ENCODE measurements at places on chromosomes 5 and 9.

GRCh38 chr5:172322028-172322965, 38.7 kb upstream of the UBTD2 start:
- DNase-seq = peak; percentile 77

- DNase-seq = no peak
These were observed 39.4 kb downstream of the MED27 start for GRCh38 chr9:132040246-132040645.

GRCh38 chr9:79264041-79264440, 307.7 kb upstream of the TLE4 start:
- no peak for DNase-seq

DNA sequence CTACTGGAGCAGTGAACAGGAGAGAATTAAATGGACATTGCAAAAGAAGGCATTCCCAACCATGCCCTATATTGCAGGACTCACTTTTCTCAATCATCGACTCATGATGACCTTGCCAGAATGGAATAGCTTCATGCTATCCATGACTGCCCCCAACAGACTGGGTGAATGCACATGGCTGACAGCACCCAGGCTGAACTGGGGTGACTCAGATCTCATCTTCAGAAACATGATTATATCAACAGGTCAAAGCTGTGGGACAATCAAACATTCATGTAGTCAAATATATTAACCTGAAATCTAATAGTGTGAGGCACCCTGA, 34.7 kb upstream of the MIER3 start:
- DNase-seq = no peak

- no peak for DNase-seq
These were observed 500.7 kb downstream of the SPATA31D1 start for GRCh38 chr9:82489201-82489821.

DNA sequence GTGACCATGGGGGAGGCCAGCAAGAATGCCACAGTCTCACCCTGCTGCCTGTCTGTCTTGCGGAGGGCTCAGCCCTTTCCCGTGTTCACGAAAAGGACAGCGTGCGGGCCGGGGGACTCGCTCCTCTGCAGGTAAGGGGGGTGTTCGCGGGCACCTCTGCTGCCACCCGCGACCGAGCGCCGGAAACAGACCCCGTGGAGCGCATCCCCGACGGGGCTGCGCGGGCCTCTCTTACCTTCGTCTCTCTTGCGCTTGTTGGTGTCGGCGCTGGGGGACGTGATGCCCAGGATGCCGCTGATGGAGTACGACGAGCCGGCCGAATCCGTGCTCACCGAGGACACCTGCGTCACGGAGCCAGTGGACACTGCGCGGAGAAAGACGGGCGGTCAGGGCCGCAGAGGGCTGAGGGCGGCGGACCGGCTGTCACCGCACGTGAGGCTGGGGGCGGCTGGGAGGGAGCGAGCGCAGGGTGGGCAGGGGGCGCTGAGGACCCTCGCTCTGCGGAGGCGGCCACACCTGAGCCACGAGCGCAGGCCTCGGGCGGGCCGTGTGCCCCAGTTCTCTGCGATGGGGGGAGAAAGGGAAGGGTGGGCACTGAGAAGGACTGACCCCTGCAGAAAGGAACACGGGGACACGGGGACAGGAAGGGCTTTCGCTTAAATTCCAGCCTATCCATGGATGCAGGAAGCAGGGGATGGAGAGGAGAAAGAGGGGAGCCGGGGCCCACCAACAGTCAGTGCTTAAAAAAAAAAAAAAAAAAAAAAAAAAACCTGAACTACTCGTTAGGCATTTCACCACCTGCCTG, 31.5 kb downstream of the PAX5 start:
- DNase-seq = no peak

GRCh38 chr5:157680239-157680638, 8.9 kb downstream of the C5orf52 start:
- DNase-seq = no peak

- DNase-seq = peak; percentile 19
These were observed 160.2 kb downstream of the SSBP2 start for GRCh38 chr5:81590498-81591384.

GRCh38 chr9:27059412-27059811, 49.6 kb upstream of the TEK start:
- DNase-seq = no peak

DNA sequence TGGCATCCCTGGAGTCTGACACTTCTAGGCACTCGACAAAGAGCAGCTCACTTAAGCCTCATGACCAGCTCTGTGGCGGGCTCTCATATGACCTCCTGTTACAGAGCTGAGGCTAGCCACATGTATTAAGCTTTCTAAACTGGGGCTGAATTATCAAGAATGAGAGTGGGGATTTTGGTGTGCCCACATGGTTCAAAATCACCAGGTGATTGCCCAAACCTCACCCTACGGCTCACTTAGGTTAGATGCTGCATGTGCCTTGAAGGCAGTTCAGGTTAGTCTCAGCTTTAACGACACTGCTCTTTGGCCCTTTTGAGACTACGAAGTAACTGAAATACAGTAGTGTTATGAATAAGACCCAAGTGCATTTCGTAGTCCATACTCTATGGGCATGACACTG, 39.4 kb upstream of the SMIM32 start:
- no peak for DNase-seq

- no peak for DNase-seq
These were observed 107.4 kb downstream of the ZNF462 start for GRCh38 chr9:106970219-106970975.

DNA sequence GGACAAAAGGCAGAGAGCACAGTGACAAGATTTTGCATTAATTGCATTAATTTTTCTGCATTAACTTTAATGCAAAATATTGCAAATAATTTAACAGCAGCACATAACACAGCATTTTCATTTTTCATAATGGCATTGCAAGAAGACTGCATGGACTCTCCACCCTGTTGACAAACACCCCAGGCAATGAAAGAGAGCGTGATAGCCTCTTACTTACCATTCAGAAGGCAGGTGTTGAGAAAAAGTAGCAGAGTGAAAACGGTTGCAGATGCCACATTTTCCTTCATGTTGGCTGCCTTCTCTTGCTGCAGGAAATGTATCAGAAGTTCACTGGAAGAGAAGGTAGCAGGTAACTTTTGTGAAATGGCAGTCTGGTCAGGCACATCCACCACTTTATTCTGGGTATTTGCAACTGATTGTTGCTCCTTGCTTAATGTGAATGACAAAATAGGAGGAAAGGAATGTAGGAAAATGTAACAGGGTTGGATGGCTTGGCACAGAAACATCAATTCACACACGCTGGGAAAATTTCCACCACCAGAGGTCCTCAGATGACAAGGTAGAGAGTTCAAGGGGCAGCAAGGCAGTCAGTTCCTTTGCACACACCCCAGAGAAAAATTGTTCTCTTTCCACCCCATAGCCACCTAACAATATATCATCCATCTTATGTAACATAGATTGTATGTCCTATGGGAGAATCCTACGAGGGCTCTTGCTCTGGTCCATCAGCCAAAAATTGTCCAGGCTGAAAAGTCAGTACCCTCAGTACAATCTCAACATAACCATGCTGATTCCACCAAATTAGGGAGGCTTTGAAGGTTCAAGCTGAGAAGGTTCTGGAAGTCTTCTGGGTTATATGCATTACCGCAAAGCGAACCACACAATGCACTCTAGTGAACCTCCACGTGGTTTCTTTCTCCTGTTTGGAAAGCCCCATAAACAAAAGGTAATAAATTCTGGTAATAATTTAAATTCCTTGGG, 41.9 kb upstream of the AGXT2 start:
- peak; percentile 2 for DNase-seq

DNA sequence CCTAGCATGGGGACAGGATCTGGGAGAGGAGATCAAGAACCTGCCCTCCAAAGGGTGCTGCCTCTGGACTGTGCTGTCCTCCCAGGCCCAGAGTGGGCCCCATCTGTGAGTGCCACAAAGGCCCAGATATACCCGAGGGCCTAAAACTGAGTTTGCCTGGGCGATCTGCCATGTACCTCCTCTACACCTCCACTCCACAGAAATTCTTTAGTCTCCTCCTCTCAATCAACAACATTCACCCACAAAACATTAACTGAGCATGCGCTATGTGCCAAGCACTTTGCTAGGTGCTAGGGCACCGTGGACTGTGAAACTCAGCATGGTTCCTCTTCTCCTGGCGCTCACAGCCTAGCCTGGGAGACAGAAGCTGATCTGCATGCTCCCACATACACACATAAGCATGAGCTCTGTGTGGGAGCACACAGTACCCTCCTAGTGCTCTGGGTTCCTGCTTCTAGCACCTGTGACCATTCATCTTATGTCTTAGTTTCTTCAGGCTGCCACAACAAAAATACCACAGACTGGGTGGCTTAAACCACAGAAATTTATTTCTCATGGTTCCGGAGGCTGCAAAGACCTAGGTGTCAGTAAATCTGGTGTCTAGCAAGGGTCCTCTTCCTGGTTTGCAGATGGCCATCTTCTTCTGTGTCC, 82.0 kb upstream of the FSTL4 start:
- no peak for DNase-seq

- DNase-seq = no peak
These were observed 20.8 kb downstream of the B4GALT1 start for GRCh38 chr9:33146298-33146697.

DNA sequence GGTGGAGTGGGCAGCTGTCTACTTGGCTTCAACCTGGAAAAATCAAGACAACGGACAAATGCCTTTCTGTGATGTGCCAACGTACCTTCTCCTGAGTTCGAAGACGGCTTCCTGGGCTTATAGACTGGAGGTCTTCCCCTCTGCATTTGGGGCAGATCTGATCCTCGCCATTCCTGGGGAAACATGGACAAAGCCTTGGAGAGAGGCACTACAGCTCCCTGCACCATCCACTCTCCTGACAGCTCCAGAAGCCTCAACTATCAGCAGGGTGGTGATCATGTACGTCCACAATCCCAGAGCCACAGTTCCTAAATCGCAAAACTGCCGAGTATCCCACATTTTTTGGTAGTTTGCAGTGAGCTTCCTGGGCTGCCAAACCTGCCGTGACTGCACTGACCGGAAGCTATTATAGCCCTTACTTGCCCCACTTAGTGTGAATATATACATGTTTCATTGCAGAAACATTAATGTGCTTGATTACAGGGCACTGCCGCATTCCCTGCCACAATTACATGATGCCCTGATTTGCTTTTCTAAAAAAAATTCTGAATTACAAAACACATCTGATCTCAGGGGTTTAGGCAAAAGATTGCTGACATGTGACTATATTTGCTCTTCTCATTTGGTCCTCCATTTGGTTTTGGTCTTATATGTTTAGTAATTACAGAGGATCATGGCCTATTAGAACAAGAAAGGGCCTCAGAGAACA, 2.8 kb downstream of the TRAF1 start:
- no peak for DNase-seq

DNA sequence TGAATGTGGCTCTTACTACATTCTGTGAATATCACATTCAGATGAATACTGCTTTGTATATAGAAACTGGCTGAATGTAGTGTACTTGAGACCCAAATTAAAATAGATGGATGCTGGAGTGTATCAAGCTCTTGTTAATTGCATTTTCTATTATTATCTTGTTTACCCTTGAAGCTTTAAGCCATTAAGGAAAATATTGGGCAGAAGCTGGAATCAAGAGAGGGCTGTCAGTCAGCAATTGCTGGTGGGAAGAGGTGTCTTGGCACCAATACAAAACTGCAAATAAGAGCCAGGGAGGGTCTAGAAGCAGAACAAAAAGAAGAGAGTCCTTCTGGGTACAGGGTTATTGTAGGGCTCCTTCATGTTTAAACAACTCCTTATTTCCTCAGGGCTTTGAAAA, 38.8 kb downstream of the MUSK start:
- peak; percentile 61 for DNase-seq

DNA sequence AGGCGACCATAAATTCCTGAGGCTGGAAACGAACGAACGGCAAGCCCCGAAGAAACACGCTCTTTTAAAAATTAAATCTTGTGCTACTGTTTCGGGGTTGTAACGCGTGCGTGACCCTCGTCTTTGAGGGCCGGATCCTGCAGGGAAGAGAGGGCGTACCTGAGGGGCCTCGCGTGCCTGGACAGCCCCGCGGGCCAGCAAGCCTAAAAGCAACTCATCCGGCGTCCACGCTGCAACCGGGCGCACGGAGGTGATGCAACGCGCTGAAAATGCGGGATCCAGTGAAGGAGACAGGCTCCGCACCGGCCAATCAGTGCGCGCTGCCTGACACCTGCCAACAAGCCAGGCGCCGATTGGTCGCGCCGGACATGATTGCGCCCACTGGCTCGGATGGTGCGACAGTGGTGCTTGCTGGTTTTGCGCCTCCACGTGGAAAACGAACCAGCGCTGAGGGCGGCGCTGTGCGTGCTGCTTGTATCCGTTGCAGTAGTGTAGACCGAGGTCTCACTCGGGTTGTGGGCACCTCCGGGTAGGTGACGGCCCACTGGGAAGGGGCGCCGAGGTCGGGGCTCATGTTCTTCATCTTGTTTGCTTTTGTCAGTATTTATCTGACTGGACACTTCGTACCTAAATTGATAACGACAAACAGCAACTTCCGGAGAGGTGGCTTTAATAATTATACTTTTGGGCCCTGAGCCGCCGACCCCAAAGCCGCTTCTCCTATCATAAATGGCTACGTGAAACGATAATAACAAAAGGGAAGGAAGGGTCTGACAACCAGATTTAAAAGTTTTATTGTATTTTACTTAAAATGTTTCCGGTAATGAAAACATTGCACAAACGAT, at the start of gene IARS1:
Gene IARS1, minus strand, starts transcription at position 246 of the 845 bp plus-strand sequence. CDS start 4,278 bp downstream, outside the sequence.
- peak; percentile 97 for DNase-seq

GRCh38 chr5:127697894-127698600, 5.1 kb upstream of the CCDC192 start:
- no peak for DNase-seq

DNA sequence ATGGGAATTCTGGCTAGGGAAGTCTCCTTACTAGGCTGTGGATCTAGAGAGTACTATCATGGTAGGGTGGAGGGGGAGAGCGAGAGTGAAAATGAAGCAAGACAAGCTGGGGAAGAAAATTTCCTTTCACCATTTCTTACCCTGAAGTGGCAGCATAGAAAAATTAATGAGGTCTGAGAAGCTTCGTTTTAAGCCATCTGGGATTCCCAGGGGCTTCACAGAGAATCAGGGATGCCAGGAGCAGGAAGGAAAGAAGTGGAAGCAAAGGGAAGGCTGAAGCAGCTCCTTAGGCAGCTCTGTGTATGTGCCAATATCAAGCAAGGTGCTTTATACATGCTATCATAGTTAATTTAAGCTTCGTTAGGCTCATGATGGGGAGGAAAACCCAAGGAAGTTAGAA, 169.9 kb downstream of the ZSWIM6 start:
- DNase-seq = no peak

GRCh38 chr5:1887588-1888360, 5.0 kb upstream of the IRX4 start:
- no peak for DNase-seq

GRCh38 chr9:82148901-82149461, 160.4 kb downstream of the SPATA31D1 start:
- DNase-seq = no peak
